ENCODE measurements at places on chromosomes 3 and 15.

DNA sequence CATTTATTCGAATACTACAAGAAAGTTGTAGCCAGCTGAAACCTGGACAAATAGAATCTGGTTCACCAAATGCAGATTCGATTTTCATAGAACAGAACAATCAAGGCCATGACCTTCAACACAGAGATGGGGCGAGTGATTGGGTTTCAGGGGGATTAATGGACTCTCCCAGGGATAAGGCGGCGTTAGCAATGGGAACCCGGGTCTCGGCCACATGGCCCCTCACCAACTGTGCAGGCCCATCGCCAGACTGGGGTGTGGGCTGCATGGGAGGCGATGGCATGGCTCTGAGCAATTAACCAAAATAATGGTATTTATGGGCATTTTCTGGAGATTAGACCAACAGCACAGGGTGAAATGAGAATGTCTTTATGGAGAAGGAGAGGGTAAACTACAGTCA is 34.2 kb downstream of the VGLL4 start:
- no peak for DNase-seq

- DNase-seq = no peak
Observed at GRCh38 chr3:37885814-37886213, 24.1 kb downstream of the CTDSPL start.

DNA sequence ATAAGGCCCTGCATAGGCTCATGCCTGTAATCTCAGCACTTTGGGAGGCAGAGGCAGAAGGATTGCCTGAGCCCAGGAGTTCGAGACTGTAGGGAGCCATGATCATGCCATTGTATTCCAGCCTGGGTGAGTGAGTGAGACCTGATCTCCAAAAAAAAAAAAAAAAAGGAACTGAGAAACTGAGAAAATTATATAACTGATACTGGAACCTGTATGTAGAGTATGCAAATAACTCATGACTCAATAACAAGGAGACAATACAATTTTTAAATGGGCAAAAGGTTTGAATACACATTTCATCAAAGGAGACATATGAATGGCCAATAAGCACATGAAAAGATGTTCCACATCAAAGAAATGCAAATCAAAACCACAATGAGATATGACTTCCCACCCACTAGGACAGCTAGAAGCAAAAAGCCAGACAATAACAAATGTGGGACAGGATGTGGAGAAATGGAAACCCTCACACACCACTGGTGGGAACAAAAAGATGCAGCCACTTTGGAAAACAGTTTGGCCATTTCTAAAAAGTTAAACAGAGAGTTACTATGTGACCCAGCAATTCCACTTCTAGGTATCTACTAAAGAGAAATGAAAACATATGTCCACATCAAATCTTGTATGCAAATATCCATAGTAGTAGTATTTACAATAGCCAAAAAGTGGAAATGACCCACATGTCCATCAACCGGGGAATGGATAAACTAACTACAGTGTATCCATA is 70.7 kb downstream of the IQSEC1 start:
- peak; percentile 59 for DNase-seq

GRCh38 chr3:8776406-8776805 is 7.0 kb upstream of the OXTR start:
- DNase-seq = no peak

DNA sequence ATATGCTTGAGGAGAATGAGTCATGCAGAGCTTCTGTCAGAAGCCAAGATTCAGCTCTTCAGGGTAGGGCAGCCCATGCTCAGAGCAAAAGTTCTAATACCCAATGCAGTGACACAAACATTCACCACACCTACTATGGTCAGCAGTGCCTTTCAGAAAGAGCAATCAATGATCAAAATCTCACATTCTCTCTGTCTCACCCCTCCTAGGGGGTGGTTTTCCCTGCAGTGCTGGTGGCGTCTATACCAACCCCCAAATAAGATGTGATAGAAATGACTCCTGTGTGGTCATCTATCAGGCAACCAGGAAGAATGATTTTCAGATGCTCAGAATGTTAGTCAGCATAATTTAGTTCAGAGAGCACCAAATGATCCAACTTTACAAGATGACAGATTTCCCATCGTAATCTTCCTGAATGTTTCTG is 385.3 kb downstream of the NTRK3 start:
- no peak for DNase-seq

GRCh38 chr3:34264337-34265041 is 466.1 kb downstream of the PDCD6IP start:
- no peak for DNase-seq

Data from GM10248 (cell line).